ENCODE measurements at places on chromosomes 1 and 21.

- no peak for DNase-seq
Measured at GRCh38 chr1:212215910-212216309, 69.3 kb upstream of the PPP2R5A start.

DNA sequence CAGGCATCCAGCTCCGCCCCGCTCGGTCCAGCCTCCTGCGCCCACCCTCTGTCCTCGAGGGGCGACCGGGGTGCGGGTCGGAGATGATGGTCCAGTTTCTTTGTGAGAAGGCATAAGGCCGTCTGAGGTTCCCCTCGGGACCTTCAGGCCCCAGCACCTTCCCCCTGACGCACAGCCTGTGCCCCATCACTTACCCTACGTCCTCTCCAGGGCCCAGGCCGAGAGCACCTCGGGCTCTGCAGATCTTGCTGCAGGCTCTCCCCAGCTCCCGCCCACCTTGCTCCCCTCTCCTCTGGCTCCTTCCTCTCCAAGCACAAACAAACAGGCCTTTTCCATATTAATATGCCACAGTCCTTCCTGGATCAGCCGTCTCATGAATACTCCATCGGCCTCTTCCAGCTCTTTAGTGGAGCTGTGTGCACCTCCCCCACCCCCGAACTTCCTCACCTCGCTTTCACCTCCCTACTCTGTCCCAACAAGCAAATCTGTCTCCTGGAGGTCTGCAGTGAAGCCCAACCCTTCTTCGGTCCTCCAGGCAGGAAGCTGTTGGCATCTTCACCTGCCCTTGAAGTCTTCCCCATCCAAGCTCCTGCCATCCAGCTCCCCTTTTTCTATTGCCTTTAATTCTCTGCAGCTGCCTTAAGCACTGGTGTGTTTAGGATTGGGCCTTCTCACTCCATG, 448 bp upstream of the COL9A2 start:
- DNase-seq, result no peak

- no peak for DNase-seq
Measured at GRCh38 chr21:46386734-46387088, 62.8 kb downstream of the PCNT start.

- DNase-seq, result peak; percentile 65
Measured at GRCh38 chr1:155078469-155079209, at the start of gene EFNA3. Gene EFNA3, plus strand, starts transcription at chr1:155078837. Its CDS starts 105 bp downstream, at chr1:155078942.

- DNase-seq, result no peak
Measured at GRCh38 chr1:198686069-198686728, 47.4 kb downstream of the PTPRC start.

DNA sequence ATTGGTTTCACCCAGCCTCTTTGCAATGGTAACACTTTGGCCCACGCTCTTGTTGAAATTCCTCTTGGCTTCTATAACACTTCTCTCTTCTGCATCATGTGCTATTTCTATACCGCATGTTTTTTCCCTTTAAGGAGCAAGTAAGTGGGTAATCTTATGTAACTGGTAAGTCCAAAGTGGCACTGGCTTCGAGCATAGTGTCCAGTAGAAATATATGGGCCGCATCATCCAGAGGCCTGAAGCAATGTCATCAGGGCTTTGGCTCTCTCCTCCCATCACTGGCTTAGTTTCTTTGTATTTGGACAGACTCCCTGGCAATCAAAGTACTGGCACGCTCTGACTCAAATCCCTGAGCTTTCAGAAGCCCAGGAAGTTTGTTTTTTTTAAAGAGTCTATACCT, 17.5 kb downstream of the CHML start:
- no peak for DNase-seq
